ENCODE measurements at places on chromosomes 4 and X. TPM values are rescaled to one million over a fixed set of nuclear protein-coding genes. Genes with fewer than 3 reads are reported as not detected.

Gene SSX2B
- total RNA-seq: not detected

Gene GC
- total RNA-seq: not detected

Gene AADAT
- 4.8 TPM for total RNA-seq

DNA sequence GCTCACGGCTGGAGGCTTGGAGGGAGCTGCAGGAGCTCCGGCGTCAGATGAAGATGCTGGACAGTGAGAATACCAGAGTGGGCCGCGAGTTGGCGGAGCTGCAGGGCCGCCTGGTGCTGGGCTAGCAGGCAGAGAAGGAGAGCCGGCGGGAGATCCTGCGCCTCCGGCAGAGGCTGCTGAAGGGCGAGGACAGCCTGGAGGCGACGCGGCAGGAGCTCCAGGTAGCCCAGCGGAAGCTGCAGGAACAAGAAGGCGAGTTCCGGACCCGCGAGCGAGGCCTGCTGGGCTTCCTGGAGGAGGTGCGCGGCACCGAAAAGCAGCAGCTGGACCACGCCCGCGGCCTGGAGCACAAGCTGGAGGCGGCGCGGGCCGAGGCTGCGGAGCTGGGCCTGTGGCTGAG, 14.7 kb downstream of the SMIM10L2A start:
- DNase-seq: no peak

DNA sequence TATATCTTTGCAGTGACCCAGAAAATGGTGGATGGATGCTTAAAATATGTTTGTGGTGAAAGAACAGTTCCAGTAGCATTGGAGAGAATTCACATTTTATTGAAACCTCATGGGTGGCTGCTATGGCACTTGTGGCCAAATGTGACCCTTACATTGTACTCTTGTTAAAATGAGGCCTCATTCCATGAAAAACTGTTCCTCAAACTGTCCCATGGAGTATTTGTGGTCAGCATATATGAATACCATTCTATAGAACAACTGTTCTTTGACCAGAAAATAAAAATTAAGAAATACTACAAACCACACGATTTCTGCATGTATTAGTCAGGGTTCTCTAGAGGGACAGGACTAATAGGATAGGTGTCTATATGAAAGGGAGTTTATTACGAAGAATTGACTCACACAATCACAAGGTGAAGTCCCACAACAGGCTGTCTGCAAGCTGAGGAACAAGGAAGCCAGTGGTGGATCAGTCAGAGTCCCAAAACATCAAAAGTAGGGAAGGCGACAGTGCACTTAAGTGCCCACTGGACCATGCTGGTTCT, 35.1 kb downstream of the GEMIN8 start:
- no peak for DNase-seq

- no peak for DNase-seq
Measured at GRCh38 chrX:68508799-68509198, 9.9 kb downstream of the YIPF6 start.
